ENCODE measurements at places on chromosomes 5 and 9.

GRCh38 chr5:127812570-127812969, 109.4 kb downstream of the CCDC192 start:
- DNase-seq, result no peak

GRCh38 chr5:102758576-102758975, 3.5 kb downstream of the PAM start:
- DNase-seq, result no peak

DNA sequence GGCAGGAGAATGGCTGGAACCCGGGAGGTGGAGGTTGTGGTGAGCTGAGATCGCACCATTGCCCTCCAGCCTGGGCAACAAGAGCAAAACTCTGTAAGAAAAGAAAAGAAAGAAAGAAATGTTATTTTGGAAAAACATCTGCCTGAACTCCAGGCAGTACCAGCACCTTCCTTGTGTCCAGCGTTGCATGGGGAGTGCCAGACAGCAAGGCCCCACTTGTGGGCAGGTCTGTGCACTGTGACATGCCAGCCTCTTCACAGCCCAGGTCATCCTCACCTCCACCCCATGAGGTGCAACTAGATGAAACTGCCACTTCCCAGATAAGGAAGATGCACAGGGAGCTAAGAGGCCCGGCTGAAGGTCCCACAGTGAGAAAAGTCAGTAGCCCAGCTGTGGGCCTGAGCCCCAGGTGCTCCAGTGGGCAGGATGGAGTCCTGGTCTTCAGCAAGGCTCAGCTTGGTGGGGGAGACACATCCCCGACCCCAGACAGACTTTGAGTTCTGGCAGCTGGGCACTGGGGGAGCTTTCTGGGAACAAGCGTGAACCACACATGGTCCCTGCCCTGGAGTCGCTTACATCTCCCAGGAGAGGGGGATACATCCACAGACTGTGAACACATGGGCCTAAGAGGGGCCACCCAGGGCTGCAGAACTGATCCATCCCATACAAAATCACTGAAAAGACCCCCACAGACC, 146.9 kb upstream of the IER5L start:
- DNase-seq, result no peak

GRCh38 chr9:69030851-69031645, 4.5 kb upstream of the FXN start:
- no peak for DNase-seq

DNA sequence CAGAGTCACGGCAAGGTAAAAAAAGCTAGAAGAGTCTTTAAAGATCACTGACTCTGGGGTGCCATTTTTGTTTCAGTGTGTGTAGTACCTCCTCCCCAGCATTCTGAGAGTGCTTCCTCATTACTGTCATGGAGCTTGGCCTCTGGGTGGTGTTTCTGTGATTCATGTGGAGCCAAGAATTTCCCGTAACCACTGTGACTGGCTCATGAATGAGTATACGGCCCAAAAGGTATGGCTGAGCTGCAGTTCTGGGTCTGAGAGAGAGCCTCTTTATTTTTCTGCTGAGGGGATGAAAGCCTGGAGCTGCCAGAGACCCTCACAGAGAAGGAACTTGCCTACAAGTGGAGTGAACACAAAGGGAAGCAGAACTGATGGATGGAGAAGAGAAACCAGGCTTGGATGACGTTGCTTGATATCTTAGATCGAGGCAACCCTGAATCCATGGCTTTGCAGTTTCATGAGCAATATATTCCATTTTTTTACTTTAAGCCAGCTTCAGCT, 85.6 kb downstream of the PTTG1 start:
- DNase-seq, result no peak

DNA sequence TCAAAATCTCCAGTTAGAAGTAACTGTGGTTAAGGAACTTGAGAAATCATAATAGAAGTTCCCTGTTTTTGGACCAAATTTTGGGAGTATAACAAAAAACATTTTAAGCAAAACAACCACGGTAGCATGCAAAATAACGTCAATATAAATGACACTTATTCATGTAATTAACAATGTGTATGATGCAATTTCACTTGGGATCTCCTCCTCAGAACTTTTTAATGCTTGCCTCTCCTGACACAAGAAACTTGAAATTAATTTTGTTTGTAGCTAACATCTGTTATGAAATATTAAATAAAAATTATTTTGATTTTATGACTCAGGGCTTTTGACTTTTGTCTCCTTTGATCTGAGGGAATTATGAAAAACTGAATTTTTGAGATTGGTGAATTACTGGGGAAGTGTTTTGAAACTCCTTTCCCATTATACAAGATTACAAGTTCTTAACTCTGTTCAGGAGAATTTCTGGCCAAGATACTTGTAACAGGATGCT, 149.7 kb downstream of the ATP10B start:
- DNase-seq, result no peak

GRCh38 chr5:143733665-143734455, 78.1 kb upstream of the HMHB1 start:
- DNase-seq, result no peak

- no peak for DNase-seq
Observed at GRCh38 chr5:147971472-147971871, 65.1 kb upstream of the C5orf46 start.

- DNase-seq, result no peak
Observed at GRCh38 chr9:14219850-14220249, 94.1 kb downstream of the NFIB start.

GRCh38 chr5:53179691-53180090, 70.1 kb upstream of the MOCS2 start:
- DNase-seq, result no peak

GRCh38 chr9:134636149-134636507, 5.5 kb upstream of the COL5A1 start:
- no peak for DNase-seq

DNA sequence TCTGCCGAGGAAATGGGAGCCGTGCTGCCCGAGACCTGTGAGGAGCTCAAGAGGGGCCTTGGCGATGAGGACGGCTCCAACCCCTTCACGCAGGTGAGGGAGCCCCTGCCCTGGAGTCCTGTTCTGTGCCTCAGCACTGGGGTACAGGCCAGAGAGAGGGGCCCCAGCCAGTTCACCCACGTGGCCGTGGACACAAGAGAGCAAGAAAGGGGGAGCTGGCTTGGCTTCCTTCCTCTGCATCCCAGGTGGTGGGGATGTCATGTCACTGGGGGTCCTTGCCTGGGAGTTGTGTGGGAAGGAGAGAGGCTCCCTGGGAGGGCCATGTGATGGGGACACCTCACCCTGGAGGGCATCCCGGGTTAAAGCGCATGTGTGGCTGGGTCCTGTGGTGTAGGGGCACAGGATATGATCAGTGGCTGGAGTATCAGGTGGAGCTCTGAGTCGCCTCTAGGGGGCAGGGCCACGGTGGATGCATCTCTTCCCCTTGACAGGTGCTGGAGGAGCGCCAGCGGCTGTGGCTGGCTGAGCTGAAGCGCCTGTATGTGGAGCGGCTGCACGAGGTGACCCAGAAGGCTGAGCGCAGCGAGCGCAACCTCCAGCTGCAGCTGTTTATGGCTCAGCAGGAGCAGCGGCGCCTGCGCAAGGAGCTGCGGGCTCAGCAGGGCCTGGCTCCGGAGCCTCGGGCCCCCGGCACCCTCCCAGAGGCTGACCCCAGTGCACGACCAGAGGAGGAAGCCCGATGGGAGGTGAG, 7.5 kb downstream of the N4BP3 start:
- no peak for DNase-seq

GRCh38 chr9:101727612-101728524, 10.6 kb downstream of the GRIN3A start:
- DNase-seq, result no peak

GRCh38 chr5:171673328-171673727, 112.3 kb upstream of the SMIM23 start:
- no peak for DNase-seq

- DNase-seq, result no peak
Observed at GRCh38 chr5:171420431-171421241, 1.2 kb downstream of the FGF18 start.

- no peak for DNase-seq
Observed at GRCh38 chr9:98657897-98658296, 50.8 kb downstream of the GABBR2 start.

DNA sequence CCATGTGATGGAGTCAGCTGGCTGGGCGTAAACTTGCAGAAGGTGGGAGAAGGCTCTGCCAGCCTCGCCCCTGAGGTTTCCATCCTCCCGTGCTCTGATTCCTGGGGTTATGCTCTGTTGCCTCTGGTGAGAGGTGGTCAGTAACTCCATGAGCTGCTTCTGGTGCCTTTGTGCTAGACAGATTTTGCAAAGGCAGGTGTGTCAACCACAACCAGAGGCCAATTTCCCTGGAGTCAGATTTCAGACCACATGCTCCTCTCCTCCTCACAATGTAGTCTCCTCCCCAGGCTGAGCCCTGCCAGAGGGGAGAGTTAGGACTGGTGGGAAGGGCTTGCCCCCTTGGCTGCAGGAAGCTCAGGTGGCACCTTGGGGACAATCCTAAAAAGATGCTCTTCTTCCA, 38.8 kb upstream of the TENT4A start:
- no peak for DNase-seq

DNA sequence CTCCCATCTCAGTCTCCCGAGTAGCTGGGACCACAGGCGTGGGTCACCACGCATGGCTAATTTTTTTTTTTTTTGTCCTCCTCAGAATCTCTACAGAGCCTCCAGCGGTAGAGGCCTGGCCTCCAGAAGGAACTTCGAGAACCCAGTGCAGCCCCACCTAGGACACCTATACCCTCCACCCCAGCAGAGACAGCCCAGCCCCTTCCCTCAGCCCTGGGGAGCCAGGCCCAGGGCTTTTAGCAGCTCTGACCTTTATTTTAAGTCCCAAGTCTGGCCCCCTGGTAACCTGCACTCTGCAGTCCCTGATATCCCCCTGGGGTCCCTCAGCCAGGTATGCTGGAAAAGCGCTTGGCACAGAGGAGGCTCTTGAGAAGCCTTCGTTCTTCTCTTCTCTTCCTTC, 5.2 kb downstream of the GLIPR2 start:
- DNase-seq, result no peak

DNA sequence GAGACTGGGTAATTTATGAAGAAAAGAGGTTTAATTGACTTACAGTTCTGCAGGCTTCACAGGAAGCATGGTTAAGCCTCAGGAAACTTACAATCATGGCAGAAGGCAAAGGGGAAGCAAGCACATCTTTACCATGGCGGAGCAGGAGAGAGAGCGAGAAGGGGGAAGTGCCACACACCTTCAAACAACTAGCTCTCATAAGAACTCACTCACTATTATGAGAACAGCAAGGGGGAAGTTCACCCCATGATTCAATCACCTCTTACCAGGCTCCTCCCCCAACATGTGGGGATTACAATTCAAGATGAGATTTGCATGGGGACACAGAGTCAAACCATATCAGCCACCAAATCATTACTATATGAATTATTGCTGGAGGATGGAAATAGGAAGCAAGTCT, 30.3 kb upstream of the STX17 start:
- no peak for DNase-seq

DNA sequence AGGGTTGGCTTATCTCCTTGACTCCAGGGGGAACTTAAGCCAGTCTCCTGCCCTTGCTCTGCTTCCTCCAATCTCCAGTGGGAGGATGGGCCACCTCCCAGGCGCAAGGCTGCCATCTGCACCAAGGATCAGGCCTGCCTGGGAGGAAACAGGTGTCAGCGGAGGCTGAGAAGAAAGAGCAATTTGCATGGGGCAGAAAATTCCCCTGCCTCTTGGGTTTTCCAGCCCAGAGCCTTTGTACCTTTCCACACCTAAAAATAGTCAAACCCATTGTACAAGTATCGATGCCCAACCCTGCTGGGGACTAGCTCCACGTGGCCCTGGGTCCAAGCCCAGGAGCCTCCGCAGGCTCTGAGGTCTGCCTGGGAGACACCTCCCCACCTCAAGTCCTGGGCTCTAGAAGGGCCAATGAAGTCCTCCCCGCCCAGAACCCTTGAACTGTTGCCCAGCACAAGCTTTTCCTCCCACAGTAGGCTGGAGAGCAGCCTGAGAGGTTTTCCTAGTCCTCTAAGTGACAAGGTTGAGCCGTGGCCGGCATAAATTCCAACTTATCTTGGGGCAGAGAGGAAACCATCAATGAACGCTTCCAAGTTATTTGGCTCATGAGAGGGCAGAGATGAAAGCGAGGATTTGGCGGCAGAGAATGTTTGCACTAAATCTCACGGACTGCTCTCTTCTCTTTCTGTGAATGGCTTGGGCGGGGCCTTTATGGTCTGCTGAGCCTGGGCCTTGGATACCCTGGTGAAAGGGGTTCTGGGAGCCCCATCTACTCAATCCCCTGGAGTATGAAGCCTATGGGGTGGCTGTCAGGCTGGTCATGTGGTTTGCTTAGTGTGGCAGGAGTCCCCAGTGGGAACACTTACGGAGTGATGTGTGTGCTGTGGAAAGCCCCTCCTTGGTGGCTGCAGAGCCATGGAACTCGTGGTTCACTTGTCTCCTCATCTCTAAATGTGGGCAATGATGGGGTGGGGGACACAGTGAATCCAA, 15.6 kb downstream of the JADE2 start:
- DNase-seq, result no peak

DNA sequence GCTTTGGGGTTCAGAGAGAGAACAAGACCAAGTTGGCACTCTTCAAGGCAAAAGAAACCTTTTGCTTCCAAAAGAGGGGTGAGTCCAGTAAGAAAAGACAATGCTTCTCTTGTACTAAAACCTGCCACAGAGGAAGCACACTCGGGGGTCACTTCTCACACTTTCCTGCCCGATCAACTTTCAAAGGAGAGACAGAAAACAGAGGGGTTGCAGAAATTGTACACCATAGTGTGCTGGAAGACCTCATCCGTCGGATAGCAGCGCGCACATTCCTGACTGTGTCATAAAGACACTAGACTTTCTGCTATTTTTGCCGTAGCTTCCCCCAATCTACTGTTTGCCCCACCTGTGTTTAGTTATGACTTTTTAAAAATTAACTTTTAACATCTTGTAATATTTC, 66.9 kb downstream of the OR2K2 start:
- no peak for DNase-seq

DNA sequence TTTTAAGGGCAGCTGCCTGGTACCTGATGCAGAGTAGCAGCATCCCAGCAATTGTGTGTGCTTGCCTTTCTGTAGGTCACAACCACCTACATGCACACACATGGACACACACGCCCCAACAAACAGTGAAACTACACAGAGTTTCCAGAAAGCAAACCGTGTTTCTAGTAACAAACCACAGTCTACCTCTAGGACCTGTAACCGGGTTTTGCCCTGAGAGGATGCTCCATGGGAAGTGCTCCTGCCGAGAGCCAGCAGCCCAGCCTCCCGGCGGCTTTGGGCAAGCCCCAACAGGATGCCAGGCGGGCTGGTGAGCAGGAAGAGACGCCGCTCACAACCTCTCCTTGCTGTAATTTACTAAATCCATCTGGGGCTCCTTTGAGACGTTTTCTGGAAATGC, 4.1 kb upstream of the TCF7 start:
- DNase-seq, result no peak

Data from T1000 (cell line).